ENCODE measurements at places on chromosomes 2 and 18.

DNA sequence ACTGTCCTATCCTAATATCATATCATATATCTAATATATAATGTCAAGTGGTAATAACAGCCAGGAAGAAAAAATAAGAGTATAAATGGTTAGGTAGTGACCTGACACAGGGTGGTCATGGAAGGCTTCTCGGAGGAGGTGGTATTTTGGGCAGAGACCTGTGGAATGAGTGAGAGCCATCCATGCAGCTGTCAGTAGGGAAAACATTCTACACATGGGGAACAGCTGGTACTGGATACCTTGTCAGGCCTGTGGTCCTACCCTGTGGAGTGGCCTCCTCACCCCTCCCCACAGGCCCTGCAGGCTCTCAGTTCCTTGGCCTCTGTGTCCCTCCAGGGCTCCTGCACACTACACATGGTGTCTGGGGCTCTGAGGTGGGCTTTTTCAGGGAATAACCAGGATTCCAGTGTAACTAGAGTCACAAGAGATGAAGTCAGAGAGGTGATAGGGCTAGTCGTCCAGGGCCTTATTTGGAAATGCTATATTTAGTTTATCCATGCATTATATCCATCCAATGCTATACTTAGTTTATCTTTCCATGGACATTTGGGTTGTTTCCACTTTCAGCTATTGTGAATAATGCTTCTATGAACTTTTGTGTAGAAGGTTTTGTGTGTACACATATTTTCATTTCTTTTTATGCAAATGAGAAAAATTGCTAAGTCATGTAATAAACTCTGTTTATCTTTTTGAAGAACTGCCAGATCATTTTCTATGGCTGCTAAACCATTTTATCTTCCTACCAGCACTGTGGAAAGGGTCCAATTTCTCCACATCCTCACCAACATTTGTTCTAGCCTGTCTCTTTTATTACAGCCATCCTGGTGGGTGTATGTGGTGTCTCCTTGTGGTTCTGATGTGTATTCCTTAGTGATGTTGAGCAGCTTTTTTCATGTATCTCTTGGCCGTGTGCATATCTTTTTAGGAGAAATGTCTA lies 75.6 kb downstream of the TPGS2 start:
- no peak for DNase-seq

GRCh38 chr18:76892832-76893231 lies 70.5 kb downstream of the ZNF236 start:
- no peak for DNase-seq

DNA sequence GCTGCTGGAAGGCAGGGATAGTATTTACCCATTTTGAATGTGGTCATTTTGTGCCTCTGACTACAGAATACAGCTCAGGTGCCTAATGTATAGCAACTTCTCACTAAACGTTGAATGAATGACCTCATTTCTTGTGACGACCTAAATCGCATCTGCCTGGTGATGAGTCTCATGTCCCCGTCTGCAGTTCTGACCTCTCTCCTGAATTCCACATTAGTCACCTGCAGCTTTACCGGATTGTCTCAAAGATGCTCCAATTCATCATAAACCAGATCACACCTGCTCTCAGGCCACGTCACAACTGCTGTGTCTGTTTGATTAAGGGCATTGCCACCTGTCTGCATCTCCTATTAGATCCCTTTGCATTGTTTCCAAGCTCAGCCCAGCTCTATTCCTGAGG lies 133.6 kb upstream of the MYT1L start:
- no peak for DNase-seq

DNA sequence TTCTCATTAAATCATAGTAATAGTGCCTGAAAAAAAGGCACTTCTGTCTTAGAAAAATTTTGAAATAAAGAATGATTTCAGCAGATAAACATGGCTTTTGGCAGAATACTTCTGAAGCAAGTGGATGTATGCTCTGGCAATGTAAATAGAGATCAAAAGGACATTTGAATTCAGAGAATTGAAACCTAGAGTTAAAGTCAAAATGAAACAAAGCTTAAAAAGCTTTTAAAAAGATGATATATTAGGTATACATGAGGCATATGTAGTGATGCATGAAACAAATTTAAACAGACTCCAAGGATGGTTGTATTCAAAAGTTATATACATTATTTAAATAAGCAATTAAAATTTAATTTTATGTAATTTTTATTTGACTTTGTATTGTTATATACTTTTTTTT lies 1344.5 kb upstream of the TMEFF2 start:
- no peak for DNase-seq
